ENCODE measurements at places on chromosomes 5 and 9.

GRCh38 chr5:114948986-114949621 is 220.6 kb downstream of the TRIM36 start:
- DNase-seq: no peak

DNA sequence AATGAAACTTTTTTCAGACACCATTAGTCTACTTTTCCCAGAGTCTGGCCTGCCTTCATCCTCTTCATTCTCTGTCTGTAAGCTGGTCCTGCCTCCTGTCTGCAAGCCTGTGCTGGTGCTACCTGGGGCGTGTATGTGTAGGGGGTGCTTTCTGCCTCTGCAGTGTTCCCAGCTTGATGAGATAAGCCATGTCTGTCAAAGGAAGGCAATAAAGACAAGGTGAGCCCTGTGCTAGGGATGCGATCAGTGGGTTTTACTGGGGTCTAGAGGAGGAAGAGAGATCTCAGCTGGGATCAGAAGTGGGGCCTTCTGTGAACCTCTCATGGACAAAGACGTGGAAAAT is 78.0 kb upstream of the TGFBR1 start:
- DNase-seq: no peak

- no peak for DNase-seq
Measured at GRCh38 chr5:174532455-174533453, 191.6 kb upstream of the MSX2 start.

GRCh38 chr9:5481322-5482040 is 28.9 kb upstream of the PDCD1LG2 start:
- DNase-seq: no peak

DNA sequence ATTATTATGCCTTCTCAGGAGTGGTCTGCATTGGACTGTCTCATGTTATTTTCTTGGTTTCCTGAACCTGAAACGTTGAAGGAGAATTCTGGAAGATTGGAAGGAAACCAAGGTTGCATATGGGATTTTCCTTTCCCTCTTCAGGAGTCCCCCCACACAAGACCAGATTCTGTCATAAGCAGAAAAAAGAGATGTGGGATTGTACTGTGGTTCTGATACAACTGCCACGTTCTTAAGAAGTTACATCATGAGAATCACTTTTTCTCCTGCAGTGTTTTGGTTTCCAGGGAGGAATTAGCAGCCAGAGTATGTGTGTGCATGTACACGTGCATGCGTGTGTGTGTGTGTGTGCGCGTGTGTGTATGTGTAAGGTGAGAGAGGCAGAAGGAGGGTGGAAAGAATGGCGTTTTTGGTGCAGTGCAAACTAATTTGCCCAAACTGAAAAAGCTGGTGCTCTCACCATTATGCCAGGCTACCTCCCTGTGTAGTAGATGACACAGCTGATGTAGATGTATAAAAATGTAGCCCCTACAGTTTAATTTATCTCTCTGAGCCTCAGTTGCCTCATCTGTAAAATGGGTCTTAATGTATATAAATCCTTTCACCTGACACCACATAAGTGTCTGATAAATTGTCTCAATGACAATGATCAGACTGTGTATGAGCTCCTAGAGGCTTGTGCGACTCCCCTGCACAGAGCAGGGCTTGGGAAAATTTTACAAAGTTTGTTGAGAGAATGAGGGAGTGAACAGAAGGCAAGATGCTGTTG is 38.6 kb downstream of the RALGPS1 start:
- DNase-seq: no peak

- peak; percentile 32 for DNase-seq
Measured at GRCh38 chr5:73902327-73903051, 276.5 kb downstream of the ARHGEF28 start.

DNA sequence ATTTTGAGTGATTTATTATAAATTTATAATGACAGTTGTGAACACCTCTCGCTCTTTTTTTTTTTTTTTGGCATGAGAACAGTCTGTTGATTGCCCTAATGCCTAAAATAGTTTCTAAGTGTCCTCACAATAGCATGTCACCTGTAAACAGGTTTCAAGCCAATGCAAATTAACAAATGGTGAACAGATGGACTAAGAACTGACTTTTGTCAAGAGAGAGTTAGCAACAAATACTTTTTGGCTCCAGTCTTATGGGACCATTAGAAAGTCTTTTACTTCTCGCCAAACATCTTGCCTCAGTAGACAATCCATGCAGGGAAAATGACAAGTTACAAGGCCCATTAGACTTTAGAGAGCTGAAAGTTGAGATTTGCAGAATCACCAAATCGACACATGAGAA is 67.8 kb downstream of the MED27 start:
- no peak for DNase-seq
